ENCODE measurements at places on chromosomes 12 and 14. TPM values are rescaled to one million over a fixed set of nuclear protein-coding genes. Genes with fewer than 3 reads are reported as not detected.

KLRK1 gene
- polyA plus RNA-seq, result 0.43 TPM

USP44 gene
- 2.1 TPM for polyA plus RNA-seq

DNA sequence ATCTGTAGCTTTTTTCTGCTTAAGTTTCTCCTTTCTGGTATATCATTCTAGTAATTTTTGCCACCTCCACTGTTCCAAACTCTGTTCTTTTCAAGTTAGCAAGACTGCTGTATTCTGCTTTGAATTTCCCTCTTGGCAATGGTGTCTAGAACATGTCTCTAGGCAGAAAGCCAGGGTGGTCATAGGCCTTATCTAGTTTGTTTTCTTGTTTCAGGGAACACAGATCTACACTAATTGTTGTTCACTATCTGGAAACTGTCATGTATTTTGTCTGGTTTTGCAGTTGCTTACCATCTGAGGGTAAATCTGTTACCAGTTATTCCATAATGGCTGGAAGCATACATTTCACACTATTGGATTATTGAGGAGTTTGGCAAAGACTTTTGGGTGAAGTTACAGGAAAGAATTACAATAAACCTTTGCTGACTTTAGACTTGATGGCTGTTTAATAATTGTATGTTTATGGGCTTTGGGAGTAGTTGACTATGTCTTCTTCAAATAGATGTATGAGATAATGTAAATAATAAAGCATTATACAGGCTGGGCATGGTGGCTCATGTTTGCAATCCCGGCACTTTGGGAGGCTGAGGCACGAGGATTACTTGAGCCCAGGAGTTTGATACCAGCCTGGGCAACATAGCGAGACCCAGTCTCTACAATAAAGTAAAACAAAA, 41.4 kb downstream of the FUT8 start:
- no peak for DNase-seq

DNA sequence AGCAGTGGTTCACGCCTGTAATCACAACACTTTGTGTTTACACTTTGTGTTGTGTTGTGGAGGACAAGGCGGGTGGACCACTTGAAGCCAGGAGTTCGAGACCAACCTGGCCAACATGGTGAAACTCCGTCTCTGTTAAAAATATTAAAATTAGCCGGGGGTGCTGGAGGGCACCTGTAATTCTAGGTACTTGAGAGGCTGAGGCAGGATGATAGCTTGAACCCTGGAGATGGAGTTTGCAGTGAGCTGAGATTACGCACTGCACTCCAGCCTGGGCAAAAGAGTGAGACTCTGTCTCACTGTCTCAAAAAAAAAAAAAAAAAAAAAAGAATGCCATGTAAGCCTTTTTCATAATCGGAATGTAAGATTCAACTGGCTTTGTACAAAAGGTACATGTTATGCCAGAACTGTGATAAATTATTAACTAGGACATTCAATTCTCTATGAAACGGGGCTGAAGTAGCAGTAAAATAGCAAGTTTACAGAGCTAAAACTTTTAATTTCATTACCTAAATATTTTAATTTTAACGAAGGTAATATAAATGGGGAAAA, 13.9 kb upstream of the PITPNM2 start:
- DNase-seq, result no peak

PPP1R1A gene
- polyA plus RNA-seq, result 39.8 TPM

DNA sequence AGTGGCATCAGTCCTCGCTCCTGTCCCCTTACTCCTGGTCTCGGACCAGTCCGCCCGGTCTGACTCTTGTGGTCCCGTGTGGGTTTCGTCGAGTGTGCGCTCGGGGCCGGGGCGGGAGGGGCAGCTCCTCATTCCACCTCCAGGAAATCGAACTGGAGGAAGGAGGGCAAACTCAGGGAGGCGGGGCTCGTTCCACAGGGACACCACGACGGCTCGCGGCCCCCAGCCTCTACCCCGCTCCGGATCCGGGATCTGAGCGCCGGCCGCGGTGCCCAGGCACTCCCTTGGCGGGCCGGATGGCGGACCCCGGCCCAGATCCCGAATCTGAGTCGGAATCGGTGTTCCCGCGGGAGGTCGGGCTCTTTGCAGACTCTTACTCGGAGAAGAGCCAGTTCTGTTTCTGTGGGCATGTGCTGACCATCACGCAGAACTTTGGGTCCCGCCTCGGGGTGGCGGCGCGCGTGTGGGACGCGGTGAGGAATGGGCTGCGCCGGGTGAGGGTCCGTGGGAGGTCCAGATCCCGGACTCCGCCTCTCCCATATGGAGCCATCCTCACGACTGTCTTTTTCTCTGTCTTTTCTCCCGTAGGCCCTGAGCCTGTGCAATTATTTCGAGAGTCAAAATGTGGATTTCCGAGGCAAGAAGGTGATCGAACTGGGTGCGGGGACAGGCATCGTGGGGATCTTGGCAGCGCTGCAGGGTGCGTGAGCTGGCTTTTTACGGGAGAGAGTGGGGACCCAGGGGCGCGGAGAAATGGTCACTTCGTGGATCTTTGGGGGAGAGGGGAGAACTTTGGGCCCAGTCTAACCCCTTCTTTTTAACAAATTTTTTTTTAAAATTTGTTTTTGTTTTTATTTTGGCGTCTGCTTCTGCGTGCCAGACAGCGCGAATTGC, at the start of gene EEF1AKMT3:
Gene EEF1AKMT3 (plus strand): TSS at position 186 of the 894 bp plus-strand sequence. CDS start 111 bp downstream, at position 297.
- DNase-seq, result peak; percentile 69

CMA1 gene
- 0.34 TPM for polyA plus RNA-seq

GRCh38 chr12:6426882-6427671, 17.7 kb upstream of the CD27 start:
- no peak for DNase-seq

DNA sequence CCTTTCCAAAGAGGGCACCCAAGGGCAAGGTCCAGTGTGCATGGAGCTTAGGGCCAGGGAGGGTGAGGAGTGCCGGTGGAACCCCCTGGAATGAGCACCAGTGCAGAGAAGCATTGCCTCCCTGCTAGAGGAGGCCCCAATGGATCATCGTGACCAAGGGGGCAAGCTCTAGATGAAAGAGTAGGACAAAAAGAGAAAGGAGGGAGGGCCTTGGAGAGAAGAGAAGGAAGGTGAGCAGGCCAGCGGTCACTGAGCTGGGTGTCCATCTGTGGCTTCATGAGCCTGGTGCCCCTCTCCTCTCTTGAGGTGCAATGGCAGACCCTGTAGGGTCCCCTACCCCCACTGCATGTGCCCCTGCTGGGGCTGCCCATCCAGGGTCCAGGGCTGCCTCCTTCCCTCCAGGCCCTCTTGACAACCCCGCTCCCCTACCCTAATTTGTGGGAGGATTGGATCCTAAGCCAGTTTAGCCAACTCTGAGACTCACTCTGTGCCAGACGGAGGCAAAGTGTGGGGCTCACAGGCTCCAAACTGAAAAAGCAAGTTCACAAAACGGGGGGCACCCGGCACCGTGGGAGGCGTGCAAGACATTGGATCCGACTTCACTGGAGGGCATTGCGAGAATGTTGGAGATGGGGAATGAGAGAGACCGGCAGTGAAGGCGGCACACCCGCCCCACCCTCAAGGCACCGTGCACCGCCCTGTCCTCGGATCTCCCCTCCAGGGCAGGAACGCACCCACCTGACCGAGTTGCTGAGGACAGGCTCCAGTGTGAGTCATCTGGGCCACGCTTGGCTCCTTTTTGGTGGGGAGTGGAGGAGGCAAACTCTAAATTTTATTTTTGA, 207.5 kb downstream of the KIF26A start:
- DNase-seq, result no peak

B3GNT4 gene
- 0.60 TPM for polyA plus RNA-seq

DNA sequence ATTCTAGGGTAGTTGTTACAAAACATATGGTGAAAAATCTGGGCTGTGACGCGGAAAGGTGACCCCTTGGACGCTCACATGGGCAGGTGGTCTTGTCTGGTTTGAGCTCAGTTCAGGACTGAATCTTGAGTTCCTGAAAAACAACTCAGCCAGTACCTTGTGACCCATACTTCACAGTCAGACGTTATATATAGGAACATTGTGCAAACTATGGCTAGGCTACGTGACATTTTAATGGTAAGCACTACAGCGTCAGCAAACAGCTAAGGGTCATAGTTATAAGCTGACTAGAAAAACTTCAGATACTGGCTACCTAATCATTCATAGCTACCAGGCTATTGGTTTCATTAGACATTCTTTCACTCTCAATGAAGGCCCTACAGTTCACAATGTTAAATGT, 14.8 kb upstream of the EDDM3A start:
- no peak for DNase-seq

ADIPOR2 gene
- polyA plus RNA-seq, result 24.9 TPM

SERPINA3 gene
- not detected for polyA plus RNA-seq

GRCh38 chr14:70871863-70872677, 35.2 kb upstream of the PCNX1 start:
- DNase-seq, result no peak
